ENCODE measurements at places on chromosomes 12 and 14.

DNA sequence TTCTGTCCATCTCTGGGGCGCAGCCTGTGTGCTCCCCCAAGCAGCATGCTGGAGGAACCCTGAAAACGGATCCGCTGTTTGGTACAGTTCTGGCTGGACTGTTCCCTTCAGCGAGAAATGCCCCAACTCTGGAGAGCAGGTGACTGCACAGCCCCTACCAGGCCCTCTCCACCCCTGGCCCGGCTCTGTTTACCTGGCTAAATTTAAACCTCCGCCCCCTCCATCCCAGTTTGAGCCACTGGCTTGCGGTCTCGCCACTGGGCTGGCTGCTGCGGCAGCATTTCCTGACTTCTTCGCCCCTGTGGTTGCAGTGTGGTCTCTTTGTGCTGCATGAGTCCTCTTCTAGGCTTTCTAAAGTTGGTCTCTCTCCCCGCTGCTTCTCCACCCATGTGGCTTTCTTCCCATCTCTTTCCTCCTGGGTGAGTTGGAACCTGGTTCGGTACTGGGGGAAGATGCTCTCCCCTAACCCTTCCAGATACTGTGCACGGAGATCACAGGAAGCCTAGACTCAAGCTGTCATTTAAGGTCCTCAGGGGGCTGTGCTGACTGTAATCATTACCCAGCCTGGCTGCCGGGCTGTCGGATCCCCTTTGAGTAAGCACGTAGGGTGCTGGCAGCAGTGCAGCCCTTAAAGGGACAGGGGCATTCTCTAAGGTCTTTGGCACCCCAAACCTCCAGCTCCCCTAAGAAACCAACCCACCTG is 60.6 kb downstream of the FBXL14 start:
- no peak for DNase-seq

GRCh38 chr14:102020058-102020971 is 55.9 kb downstream of the DYNC1H1 start:
- DNase-seq, result no peak

DNA sequence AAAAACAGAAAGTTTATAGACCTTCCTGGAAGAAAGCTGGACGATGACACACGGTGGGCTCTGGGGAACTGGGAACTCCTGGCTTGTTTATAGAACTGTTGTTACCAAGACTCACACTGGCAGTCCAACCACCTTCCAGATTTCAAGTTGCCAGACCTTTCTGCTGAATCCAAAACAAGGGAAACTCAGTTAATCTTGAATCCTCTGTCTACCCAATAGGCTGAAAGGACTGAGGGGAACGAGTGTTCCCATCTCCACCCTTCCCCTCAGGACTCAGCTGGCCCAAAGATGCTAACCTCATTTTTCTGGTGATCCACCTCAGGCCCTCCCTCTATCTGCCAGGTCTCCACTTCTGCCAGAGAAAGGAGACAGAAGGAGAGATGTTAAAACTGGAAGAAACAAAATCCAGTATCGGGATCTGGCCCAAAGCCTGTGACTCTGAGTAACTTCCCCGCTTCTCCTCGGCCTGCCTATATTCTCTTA is 231.4 kb downstream of the ANO2 start:
- no peak for DNase-seq

DNA sequence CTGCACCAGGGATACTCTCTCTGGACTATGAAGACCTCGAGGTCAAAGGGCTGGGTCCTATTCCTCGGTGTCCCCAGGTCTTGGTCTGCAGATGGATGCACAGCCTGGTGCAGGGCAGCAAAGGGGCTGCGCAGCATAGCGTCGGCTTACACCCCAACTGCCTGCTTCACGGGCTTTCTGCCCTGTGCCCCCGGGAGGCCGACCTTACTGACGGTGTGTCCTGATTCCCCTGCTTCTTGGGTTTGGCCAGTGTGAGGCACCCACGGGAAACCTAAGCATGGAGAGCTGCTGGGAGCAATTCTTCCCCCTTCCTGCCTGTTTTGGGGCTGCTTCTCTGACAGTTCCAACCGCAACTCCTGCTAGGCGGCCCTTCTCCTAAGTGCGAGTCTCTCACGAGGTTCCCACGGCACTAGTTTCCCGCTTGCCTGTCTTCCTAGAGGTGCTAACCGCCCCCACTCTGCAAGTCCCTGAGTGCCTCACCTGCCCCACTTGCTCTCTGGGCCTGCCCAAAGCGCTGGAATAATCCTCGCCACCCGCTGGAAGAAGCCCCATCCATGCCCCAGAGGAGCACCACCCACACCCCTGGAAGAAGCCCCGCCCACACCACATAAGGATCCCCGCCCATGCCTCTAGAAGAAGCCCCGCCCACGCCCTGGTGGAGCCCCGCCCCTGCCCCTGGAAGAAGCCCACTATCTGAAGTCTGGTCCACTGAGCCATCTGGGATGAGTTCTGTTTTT is 54.0 kb downstream of the PRIMA1 start:
- DNase-seq, result no peak

DNA sequence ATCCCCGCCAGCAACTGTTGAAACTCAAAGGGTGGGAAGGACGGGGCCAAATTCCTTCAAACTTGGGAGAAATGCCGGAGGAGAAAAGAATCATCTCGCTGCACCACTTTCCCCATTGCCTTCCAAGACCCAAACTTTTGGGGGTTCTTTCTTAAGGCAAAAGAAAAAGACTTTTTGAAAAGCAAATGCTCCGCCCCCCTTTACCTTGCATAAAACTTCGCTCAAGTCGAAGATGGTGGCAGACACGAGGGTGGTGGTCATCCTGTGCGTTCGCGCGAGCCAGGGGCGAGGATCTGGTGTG is 239 bp downstream of the ZFP36L1 start:
- no peak for DNase-seq

- DNase-seq, result peak; percentile 38
Observed at GRCh38 chr12:123242116-123242904, 9.1 kb downstream of the MTRFR start.

DNA sequence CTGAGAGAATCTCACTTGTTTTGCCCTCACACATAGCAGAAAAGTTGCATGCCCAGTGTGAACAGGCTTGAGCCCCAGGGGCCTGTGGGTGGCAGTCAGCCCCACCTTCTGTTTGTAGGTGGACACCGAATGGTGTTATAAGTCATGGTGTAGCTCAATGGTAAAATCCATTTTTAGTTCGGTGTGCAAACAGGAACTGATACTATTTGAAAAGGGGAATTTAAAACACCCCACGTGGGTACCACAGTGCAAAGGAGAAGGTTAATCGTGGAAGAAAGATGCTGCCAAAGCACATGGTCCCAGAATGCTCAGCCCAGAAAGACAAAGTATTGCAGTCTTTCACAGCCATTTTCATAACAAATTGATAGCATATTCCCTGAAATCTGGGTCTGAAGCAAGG is 71.8 kb upstream of the GZMB start:
- peak; percentile 31 for DNase-seq

DNA sequence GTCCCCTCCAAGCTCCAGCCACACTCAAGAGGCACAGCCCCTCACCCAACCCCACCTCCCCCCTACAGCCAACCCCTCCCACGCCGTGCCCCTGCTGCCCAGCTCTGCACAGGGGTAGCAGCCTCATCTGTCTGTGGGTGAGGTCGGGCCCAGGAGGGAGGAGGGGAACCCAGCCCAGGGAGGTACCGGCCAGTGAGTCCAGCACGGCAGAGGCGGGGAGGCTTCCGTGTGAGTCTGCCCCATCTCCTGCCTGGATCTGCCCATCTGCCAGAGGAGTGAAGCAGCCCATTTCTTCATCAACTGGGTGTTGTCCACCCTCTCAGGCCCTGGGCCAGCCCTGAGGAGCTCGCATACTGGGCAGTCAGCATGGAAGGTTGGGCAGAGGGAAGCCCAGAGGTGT is 54.2 kb downstream of the CCNK start:
- DNase-seq, result no peak

DNA sequence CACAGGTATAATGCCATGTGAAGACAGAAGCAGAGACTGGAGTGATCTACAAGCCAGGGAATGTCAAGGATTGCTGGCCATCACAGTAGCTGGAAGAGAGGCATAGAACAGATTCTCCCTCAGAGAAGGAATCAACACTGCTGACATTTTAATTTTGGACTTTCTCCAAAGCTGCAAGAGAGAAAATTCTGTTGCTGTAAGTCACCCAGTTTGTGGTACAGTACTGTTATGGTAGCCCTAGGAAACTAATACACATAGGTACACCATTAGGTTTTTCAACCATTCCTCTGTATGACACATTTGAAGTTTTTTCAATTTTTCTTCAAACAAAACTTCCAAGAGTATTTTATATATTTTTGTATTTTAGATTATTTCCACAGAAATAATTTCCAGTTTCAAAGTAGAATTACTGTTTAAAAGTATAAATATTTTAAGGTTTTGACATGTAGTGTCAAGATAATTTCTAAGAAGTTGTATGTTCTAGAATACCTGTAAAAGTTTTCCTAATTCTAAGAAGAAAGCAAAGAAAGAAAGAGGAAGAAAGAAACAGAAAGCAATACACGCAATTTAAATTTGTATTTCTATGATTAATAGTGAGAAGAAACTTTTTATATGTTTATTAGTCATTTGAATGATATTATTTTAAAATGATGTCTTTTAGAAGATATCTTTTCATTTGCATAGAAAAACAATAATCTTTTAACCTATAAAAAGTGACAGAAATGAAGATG is 64.9 kb upstream of the CATSPERB start:
- DNase-seq, result no peak

- peak; percentile 78 for DNase-seq
Observed at GRCh38 chr14:20415782-20416206, 2.5 kb upstream of the TEP1 start.

GRCh38 chr12:124386059-124386458 is 91.2 kb downstream of the RFLNA start:
- DNase-seq, result no peak

DNA sequence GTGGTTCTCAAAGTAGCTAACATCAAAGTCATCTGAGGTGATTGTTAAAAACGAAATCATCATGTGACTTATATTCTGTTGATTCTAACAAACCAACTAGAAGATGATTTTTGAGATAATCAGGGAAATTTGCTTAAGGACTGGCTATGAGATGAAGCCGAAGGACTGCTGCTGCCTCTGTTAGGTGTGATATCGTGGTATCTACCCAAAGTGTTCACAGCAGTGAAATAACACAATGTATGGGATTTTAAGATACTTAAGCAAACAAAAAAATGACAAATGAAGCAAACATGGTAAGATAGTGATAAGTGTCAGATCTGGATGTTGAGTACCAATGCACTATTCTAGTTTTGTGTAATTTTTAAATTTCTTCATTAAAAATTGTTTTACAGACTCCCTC is 59.1 kb downstream of the GXYLT1 start:
- DNase-seq, result no peak

DNA sequence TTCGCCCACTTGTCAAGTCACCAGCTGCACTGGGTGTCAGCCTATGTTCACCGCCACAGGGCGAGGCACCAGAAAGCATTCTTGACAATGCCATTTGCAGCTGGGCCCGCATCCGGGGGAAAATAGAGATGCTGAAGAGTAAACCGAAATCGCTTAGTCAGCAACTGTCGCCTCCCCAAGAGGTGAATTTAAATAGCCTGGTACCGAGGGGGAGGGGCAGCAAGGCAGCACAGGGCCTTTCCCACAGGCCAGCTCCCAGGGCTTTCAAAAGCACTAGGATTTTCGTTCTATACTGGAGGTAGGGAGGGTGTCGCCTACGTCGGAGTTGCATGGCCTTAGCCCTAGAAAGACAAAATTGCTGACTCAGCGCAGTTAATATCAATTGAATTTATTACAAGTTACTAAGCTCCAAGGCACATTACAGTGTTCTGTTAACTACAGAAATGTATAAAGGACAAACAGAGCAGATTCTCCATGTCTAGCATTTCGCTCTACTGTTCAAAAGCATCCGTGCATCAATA is 4.3 kb downstream of the IRF2BPL start:
- DNase-seq, result no peak

- no peak for DNase-seq
Observed at GRCh38 chr14:65788876-65789275, 376.3 kb downstream of the FUT8 start.

- DNase-seq, result no peak
Observed at GRCh38 chr12:12182703-12183365, 84.0 kb downstream of the LRP6 start.

DNA sequence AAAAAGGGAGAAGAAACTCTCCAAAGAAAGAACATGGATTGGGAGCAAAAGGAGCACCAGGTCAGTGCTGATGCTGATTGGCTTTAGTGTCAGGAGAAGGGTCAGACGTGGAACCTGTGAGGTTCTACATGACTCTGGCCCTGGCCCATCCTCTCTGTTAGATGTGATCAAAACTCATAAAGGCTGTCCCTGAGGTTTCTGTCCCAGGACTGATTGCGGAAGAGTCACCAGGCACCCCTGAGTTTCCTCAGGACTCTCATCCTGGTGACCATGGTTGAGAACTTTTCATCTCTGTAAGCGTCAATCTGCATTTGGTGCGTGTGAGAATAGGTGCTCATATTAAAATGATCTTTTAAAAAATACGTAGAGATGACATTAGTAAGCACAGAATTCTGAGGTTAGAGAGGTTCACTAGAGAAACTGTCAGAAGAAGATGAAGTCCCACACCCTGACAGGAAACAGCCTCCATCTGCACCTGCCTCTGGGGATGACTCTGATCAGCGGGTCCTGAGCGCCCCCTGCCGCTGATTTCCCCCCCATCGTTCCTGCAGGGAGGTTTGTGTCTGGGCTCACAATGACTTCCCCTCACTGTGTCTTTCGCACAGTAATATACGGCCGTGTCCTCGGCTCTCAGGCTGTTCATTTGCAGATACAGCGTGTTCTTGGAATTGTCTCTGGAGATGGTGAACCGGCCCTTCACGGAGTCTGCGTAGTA is 741.8 kb downstream of the TMEM121 start:
- DNase-seq, result peak; percentile 37

GRCh38 chr12:99390707-99391106 is 256.8 kb upstream of the GARIN6 start:
- DNase-seq, result no peak

- peak; percentile 30 for DNase-seq
Observed at GRCh38 chr12:47378907-47379306, 299.1 kb upstream of the AMIGO2 start.

- no peak for DNase-seq
Observed at GRCh38 chr14:93548102-93548843, 117.5 kb downstream of the UNC79 start.

- peak; percentile 42 for DNase-seq
Observed at GRCh38 chr12:64660237-64661018, 50.1 kb downstream of the RASSF3 start.

GRCh38 chr12:77485961-77486854 is 344.5 kb upstream of the NAV3 start:
- no peak for DNase-seq

- DNase-seq, result no peak
Observed at GRCh38 chr12:124832856-124833255, 30.8 kb downstream of the SCARB1 start.

- DNase-seq, result no peak
Observed at GRCh38 chr14:23828001-23828400, 125.6 kb upstream of the DHRS4 start.

- no peak for DNase-seq
Observed at GRCh38 chr12:70007687-70008086, 182.7 kb downstream of the MYRFL start.

Data from suppressor macrophage treated with lipopolysaccharide for 4 hours (primary cell).